ENCODE measurements at places on chromosomes 7 and 10. TPM values are rescaled to one million over a fixed set of nuclear protein-coding genes. Genes with fewer than 3 reads are reported as not detected.

- no peak for DNase-seq
Measured at GRCh38 chr10:129622736-129623135, 155.7 kb downstream of the MGMT start.

Gene ELAPOR2
- 0.68 TPM for total RNA-seq

GRCh38 chr7:28062197-28062991 lies 118.2 kb downstream of the JAZF1 start:
- peak; percentile 91 for DNase-seq

DNA sequence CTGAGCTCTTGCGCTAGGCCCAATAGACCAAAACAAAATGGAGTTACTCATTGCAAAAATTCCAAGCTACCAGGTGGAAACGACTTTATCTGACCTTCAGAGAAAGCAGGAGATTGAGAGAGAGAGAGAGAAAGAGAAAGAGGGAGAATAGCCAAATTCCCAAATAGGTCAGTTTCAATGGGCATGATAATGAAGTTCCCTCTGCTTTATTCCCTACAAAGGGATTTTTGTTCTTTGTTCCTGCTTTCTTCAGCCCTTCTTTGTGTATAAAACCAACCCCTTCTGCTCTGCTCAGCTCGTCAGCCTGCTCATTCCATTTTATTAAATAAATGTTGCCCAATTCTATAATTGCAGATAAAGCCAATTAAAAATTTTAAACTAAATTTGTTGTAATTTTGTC lies 45.0 kb upstream of the GPR37 start:
- DNase-seq, result no peak

DNA sequence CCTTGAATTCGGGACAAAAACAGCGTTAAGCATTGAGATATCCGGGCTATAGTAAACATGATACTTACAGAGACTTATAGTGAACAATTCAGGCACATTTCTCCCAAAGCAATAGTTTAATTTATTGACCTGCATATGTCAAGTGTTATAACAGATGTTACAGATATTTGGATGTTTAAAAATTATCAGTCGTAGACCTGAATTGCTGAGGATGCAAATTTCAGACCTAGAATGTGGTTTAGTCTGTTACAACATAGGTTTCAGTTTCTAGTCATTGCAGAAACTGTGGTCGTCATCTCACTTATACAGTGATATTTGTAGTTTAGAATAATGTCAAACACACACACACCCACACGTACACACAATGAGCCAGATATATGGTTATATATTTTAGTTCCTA lies 85.2 kb downstream of the VTI1A start:
- no peak for DNase-seq

DNA sequence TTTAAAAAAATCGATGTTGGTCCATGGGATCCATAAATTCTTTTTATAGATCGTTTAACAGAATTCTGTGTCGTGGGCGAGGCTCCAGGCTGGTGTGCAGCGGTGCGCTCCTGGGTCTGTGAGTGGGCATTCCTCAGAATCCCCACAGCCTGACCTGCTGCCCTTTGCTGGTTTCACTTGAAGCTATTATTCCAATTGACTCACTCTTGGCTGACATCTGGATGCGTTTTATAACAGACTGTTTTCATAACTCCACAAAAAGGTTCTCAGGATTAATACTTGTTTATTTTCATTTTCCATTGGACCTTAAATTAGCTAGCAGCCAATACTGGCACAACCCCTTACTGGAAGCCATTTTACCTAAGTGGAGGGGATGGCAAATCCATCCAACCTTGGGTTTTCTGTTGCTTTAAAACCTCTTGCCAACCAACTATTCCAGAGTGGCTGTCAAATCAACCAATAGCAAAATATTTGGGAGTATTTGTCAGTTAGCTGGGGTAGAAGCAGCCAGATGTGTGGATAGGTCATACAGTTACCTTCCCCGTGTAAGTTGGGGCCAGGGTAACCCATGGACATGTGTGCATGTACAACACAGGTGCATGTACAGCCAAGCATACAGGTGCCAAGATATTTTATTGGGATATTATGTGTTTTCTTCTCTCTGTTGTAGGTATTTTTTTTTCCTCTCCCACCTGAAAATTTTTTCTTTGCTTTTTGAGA lies 160.7 kb upstream of the ZNF32 start:
- no peak for DNase-seq

GRCh38 chr10:118971187-118971586 lies 58.3 kb upstream of the NANOS1 start:
- DNase-seq, result no peak

DNA sequence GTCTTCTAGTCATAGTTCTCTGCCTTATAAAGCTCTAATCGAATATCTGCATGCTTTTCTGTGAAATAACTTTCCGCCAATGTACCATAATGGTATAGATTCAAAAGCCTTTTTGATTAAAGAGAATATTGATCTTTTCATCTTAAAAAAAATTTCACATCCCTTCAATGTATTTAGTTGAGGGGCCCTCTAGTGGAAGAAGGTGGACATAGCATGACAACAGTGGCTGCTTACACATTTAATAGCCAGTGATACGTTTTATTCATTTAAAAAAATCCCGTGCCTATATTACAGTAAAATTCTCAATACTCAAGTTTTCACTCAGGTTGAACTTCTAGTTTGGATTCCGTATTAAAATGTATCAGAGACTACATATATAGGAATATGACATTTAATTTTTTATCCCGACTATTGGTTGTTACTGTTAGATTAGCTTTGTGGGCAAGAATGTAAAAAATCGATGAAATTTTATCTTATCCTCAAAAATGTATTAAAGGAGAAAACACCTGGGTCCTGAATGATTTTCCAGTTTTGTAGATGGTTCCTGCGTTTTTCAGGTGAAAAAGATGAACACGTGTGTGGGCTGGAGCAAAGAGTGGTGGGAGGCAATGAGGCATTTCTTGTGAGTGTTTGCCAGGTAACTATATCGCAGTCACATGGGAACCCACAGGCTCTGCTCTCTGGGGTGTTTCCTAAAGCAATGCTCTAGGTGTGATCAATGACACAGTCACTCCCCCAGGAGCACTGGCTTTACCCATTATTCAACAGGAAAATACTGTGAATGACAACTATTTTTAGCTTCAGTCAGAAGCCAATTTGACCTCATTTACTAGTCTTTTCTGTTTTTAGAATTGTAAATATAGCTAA lies 24.1 kb upstream of the PNLIP start:
- DNase-seq, result peak; percentile 38

GRCh38 chr10:47346581-47347302 lies 1.4 kb upstream of the RBP3 start:
- no peak for DNase-seq

DNA sequence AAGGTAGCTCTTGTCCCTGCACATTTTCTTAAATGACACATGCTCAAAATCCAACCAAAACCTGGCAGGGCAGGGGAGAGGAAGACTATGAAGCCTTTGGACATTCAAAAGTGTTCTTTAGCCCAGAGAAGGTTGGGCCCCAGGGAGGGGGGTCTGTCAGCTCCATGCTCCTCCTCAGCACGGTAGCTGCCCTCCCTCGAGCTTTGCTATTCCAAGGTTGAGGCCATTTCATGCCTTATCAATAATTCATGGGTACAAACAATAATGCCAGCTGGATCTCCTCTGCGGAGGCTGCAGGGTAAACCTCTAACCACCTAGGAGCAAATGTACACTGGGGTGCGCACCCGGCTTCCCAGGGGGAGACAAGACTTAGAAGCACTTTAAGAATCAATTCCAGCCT lies 61.5 kb downstream of the SLIT1 start:
- no peak for DNase-seq

GRCh38 chr10:75954486-75954885 lies 523.1 kb downstream of the LRMDA start:
- no peak for DNase-seq

Gene CRPPA
- 9.9 TPM for total RNA-seq

GRCh38 chr7:134502463-134503371 lies 24.6 kb upstream of the AKR1B10 start:
- DNase-seq, result peak; percentile 23

Gene SCIN
- 22.6 TPM for total RNA-seq

- DNase-seq, result no peak
Measured at GRCh38 chr10:87842776-87843497, 20.4 kb downstream of the KLLN start.

Gene FGL2
- 0.14 TPM for total RNA-seq

GRCh38 chr7:91869661-91870060 lies 10.8 kb downstream of the MTERF1 start:
- DNase-seq, result no peak

DNA sequence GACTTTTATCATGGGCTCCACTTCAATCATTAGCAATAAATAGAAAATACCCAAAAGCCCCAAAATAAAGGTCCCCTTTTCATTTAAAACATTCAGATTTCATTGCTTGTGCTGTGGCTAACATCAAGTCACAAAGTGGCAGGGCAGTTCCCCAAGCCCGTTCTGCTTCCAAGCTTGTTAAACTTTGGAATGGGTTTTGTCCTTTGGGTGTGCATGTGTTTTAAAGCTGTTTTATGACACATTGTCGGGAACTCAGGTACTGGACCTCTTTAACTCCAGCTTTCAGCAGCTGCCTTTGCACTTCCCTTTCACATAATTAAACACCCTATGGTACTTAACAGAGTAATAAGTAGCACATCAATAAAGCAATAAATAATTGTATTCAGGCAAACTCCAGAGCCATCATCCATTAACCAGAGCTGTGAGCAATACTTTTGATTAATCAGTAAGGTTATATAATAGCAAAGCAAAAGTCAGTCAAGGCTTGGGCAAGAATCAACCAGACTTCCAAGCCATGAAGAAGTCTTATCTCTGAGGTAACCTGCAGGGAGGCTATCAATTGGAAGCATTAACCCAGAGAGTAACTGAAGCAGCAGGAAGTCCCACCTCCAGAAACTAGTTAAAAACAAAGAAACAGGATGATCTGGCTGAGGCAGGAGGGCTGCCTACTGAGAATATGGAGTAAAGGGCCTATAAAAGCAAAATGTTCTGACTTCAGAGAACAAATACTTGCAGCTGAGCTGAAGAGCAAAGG lies 56.1 kb upstream of the ARID5B start:
- no peak for DNase-seq

Gene PRKCQ
- 0.73 TPM for total RNA-seq

GRCh38 chr7:150631084-150631826 lies 930 bp downstream of the GIMAP6 start:
- DNase-seq, result no peak

GRCh38 chr7:37028909-37029440 lies 304.7 kb upstream of the AOAH start:
- no peak for DNase-seq

Gene GOLGA7B
- total RNA-seq, result 1.0 TPM

Gene SLC18A3
- total RNA-seq, result not detected

Gene PBLD
- total RNA-seq, result 8.9 TPM

- no peak for DNase-seq
Measured at GRCh38 chr10:123221418-123221817, 67.2 kb downstream of the BUB3 start.

GRCh38 chr7:149409895-149410294 lies 51.0 kb downstream of the ZNF777 start:
- no peak for DNase-seq

Gene TES
- total RNA-seq, result 124 TPM

DNA sequence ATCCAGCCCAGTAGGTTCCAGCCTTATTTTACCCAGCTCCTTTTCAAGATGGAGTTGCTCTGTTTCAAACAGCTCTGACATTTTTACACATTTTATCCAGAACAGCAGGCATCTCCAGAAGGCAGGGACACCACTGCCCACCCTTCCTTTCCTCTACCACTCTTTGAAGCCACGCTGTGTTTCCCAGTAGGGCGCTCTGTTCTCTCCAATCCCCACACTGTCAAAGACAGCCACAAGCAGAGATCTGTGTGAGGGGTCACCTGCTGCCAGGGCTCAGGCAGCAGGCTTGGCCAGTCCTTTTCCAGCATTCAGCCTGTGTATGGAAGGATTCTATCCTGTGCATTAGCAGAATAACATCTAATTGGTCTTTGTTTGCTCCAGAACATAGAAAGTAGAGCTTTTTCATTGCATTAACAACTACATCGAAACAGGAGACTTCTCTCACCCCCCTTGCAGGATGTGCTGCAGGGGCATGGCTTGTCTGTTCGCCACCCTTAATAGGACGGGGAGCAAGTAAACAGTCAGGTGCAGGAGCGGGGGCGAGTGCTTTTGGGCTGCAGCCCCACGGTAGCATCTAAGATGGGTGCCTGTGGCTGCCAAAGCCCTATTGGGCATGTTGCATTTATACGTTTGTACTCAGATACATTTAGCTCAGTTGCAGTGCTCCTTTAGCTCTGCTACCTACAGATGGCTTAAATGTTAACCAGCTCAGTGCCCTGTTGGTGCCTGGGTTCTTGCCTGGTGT lies 326.1 kb downstream of the GALNT17 start:
- no peak for DNase-seq

- no peak for DNase-seq
Measured at GRCh38 chr10:122149561-122150505, 121.3 kb upstream of the BTBD16 start.

Gene PIK3CG
- total RNA-seq, result not detected

DNA sequence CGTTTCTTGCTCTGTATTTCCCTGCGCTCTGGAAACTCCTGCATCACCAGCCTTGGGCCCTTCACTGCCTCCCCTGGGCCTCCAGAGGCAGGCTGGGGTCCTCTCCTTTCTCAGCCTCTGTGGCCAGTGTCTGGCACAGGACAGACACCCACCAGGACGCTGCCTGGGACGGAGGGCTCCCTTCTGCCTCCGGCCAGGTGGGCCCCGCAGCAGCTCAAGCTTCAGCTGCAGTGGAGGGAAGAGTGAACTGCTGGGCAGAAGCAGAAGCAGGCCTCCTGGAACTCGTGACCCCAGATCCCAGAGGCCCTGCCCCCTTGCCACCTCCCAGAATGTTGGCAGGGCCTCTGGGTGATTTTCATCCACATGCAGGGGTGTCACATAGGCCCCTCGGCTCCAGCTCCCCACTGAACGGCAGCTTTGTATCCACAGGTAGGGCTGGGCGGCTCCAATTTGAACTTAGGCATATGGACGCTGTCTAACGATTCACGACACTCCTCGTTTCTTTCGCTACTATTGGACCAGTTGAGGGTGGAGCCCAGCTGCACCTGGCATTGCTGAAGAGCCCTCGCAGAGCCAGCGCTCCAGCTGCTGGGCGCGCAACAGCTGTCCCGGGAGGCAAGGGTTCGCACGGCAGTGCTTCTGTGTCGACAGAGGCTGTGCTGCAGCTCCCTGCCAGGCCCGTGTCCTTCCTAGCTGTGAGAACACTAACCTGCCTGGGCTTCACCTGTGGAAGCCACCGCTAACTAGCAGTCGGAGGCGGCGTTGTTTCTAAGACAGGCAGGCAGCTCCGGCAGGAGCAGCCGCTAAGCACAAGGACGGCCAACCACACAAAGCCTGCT lies 18.4 kb upstream of the GPR146 start:
- no peak for DNase-seq

Gene NYAP1
- 0.38 TPM for total RNA-seq

Gene NODAL
- not detected for total RNA-seq

GRCh38 chr7:450741-451140 lies 68.9 kb downstream of the PDGFA start:
- no peak for DNase-seq

- DNase-seq, result no peak
Measured at GRCh38 chr7:129750501-129750900, 139.0 kb downstream of the NRF1 start.

GRCh38 chr10:33098951-33099663 lies 141.1 kb upstream of the ITGB1 start:
- no peak for DNase-seq

- no peak for DNase-seq
Measured at GRCh38 chr7:114910787-114911186, 11.1 kb upstream of the MDFIC start.

Gene ICA1
- total RNA-seq, result 66.4 TPM

Gene TSPAN33
- 12.4 TPM for total RNA-seq

Gene CASD1
- 9.2 TPM for total RNA-seq
